ENCODE measurements at places on chromosomes 3 and 15.

- DNase-seq, result no peak
Measured at GRCh38 chr15:63364399-63365272, 17.0 kb downstream of the CA12 start.

- DNase-seq, result no peak
Measured at GRCh38 chr15:78402061-78402610, 35.9 kb upstream of the IREB2 start.

DNA sequence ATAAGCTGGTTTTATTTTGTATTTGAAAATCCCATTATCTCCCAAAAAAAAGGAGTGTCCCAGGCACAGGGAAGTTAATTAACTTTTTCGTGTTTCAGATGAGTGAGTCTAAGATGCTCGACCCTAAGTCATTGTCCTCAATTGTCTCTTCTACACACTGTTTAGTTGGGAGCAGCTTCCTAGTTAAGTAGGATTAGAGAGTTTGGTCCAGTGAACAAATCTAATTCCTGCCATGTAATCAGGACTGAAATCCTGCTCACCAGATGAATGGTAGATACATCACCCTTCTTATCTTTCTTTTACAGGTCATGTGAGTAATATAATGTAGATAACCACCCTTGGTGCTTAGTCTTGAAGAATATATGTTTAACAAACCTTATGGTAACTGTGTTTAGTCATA is 228.9 kb upstream of the MANF start:
- no peak for DNase-seq

GRCh38 chr3:151796105-151796680 is 17.7 kb upstream of the AADAC start:
- no peak for DNase-seq

DNA sequence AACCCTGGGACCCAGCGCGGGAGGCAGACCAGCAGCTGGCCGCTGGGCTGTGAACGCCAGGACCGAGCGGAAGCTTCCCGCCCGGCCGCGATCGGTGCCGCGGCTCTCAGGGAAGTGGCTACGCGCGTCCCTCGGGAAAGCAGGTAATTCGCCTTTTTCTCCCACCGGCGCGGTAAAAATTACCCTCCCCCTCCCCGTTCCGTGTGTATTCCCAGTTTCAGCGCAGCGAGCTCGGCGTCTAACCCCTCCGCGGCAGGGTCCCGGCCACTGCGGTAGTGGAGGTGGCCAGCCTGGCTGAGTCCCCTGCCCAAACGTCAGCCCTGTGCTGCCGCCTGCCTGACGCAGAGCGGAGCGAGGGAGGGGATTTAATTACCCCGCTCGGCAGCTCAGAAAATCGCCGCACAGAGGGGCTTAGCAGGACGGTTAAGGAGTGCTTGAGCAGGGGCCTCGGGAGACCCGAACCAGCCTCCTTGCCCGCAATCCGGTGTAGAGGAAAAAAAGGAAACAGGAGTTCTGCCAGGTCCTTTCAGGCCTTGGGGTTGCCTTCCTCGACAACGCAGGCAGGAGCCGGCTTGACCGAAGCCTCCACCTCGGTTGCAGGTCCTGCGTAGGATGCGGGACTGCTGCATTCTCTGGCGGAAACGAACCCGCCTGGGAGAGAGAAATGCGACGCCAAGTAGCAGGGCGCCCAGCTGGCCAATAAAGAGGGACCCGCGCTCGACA is 2.9 kb downstream of the GATA2 start:
- DNase-seq, result no peak

GRCh38 chr3:48634661-48635221 is 520 bp downstream of the SLC26A6 start:
- peak; percentile 29 for DNase-seq

GRCh38 chr3:48273594-48274211 is 32.8 kb downstream of the ZNF589 start:
- DNase-seq, result peak; percentile 47

DNA sequence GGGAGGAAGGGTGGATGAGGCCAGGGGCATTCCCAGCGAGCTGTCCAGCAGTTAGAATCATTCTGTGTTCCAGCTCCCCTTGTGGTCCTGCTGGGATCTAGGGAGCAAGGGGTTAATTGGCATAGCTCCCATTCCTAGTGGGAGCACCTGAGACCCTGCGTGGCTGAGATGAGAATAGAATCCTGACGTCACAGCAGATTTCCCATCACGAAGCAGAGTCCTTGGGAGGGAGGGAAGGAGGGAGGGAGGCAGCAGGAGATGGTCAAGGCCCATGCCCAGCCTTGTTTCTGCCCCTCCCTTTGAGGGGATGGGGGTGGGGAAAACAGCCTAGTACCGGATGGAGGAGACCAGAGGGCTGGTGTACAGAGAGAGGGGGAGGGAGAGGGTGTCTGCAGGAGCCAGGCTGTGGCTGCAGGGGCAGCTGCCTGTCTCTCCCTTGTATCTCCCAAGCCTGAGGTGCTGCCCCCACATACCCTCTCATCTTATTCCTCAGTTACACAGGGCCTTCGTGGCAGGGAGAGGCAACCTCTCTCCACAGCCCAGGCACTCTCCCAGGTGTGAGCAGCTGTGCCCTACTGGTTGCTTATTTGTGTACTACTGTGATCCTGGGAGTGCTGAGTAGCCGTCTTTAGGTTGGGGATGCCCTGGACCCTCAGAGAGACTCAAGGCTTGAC is 5.4 kb downstream of the TYRO3 start:
- DNase-seq, result no peak

DNA sequence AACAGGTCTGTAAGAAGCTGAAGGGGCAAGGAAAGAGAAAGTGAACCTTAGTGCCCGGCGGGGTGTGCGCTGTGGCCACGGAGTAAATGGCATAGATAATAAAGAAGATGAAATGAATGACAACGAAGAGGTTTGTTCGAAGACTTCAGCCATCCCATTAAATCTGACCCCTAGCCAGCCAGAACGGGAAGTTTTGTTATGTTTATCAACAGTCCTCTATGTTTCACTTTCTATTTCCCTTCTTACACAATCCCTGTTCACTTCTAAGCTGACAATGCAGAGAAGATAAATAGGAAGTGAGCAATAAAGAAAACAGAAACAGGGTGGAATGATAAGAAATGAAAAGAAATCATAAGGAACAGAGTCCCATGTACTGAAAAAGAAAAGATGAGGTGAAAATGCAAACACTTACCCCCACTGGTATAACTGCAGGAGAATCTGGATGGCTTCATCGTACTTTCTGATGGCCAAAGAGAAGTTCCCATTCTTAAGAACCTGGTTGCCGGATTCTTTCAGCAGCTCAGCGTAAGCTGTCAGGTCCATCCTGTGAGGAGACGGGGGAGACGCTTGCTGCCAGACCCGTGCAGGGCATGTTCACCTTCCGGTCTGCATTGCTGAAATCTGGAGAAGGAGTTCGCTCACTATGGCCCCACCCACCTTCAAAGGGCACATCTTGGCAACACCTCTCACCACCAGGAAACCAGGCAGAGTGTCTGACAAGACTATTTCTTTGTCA is 36.8 kb downstream of the TRANK1 start:
- no peak for DNase-seq

DNA sequence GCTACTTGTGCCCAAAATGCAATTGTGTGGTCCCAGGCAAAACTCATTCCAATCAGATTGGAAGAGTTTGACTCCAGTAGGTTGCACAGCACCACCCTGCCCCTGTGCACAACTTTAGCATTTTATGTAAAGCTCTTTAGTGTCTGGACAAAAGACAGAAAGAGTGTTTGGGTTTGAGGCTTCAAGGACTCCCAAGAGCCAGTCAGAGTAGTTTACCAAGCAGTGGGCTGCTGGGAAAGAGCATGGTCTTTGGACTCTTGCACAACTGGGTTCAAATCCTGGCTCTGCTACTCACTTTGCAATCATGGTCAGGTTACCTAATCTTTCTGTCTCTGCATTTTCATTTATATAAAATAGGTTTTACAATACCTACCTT is 75.8 kb upstream of the UMPS start:
- no peak for DNase-seq

DNA sequence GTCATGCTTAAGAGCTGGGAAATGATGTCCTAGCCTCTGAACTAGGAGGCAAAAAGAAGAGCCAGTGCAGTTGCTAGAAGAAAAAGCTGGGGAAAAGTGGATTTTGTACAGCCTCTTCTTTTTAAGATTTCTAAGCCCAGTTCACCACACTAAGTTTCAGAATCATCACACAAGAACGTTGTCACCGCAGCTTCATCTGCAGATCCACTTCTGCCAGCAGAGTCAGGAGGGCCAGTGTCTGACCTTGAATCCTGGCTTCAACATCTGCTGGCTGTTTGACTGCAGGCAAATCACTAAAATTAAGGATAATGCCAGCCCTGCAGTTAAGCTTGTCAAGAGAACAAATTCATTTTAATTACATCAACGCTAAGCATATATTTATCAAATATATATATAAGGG is 36.2 kb downstream of the HDC start:
- DNase-seq, result no peak

DNA sequence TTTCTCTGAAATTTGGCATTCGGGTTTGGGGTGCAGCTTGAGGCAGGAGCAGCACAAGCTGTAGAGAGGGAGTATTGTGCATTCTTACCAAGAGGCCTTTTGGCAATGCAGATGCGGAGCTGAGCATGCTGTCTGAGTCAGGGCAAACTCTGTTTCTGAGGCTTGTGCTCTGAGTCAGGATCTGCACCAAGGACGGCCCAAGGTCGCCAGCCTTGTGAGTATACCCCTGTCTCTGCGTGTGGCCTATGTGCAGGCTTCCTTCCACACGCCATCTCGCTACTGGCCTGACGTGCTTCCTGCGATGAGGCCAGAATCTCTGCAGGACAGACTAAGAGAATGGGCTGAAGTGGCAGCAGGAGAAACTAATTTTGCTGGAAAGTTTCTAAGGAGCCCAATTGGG is 83.8 kb upstream of the ROPN1 start:
- no peak for DNase-seq

GRCh38 chr3:16316847-16317560 is 52.0 kb downstream of the OXNAD1 start:
- no peak for DNase-seq

GRCh38 chr15:66682246-66682645 is 19.8 kb upstream of the SMAD6 start:
- DNase-seq, result no peak

DNA sequence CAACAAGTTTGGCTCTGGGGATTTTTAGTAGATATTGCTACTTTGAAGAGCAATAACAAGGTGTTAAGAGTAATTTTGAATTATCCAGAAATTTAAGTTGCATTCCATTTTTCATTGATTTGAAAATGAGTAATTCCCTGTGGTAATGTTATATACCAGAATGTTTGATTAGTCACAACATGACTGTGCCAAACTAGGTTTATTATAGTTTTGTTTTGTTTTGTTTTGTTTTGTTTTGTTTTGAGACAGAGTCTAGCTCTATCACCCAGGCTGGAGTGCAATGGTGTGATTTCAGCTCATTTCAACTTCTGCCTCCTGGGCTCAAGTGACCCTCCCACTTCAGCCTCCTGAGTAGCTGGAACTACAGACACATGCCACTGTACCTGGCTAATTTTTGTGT is 40.7 kb downstream of the CNOT10 start:
- no peak for DNase-seq

- peak; percentile 48 for DNase-seq
Measured at GRCh38 chr3:165642761-165643420, 194.3 kb downstream of the BCHE start.

DNA sequence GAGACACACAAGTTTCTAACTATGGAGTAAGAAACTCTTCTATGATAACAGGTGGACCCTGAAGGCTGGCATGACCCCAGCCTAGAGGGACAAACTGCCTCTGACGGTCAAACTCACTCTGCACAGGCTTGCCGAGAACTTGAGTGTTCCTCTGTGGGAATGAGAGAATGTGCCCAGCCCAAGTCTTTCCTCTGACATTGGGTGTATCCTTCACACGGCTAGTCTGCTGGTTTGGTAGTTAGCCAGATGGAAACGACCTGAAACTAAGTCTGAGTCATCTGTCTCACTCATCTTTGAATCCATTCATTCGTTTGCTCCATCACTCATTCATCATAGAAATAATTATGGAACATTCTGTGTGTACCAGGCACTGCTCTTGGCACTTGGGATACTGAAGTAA is 198.4 kb downstream of the ATP10A start:
- no peak for DNase-seq

- DNase-seq, result no peak
Measured at GRCh38 chr15:66402761-66403284, 16.1 kb downstream of the MAP2K1 start.

GRCh38 chr3:139764936-139765335 is 87.2 kb upstream of the NMNAT3 start:
- DNase-seq, result no peak

DNA sequence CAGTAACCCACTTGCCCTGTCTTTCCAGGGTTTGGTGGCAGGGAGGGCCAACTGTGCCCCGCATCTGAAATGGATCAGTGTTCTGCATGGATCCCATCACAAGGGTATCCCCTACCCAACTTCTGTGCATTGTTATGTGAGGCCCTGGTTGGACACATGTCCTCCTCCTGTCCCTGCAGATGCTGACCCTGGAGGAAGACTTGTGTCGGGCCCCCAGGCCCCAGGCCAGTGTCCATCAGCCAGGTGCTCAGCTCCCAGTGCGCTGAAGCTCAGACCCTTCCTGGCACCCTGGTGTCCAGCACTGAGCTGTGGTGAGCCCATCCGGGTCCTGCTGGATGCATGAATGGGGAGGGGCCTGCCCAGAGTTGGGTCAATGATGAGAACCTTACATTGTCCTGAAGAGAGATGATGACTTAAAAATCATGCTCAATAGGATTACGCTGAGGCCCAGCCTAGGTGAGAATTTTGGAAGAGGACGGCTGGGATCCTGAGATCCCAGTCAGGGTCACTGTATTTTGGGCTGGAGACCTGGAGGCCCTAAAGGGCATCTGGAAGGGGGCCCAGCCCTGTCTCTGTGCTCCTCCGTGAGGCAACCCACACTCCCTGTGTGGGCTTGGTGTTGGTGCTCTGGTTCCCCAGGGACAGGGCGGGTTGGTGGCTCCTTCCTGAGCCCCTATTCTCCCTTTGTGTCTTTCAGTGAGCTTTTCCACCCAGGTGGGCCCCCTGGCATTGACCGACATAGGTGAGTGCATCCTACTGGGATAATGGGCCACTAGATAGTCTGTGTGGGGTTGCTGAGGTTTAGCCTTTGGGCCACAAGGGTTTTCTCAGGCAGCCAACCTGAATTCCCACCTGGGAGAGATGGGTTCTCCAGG is 199.1 kb downstream of the UBE3A start:
- DNase-seq, result no peak

- DNase-seq, result no peak
Measured at GRCh38 chr3:55895897-55896566, 408.9 kb upstream of the WNT5A start.

- no peak for DNase-seq
Measured at GRCh38 chr3:36175916-36176461, 204.3 kb upstream of the STAC start.

DNA sequence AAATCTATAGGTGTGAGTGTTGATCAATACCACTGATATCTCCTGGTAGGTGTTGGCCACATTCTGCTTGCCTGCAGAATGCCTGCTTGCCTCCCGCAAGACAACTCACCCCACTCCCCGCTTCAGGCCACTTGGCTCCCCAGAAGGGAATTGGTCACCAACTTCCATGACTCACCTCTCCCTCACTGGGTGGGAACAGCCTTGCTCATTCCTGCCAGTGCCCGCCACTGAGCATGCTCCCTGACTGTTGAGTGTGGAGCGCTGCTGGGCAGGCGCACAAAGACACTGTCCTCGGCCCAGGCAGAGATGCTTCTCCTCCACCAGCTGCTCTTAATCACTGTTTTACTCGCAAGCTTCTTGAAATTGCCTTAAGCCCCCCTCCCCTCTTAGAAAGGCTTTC is 57.3 kb upstream of the PPP2R3A start:
- DNase-seq, result no peak

GRCh38 chr15:95558916-95559315 is 771.6 kb upstream of the NR2F2 start:
- DNase-seq, result no peak

Data from HFF-Myc (cell line).